ENCODE measurements at places on chromosomes 5 and 9.

- no peak for DNase-seq
Measured at GRCh38 chr5:156155598-156155997, 171.4 kb upstream of the SGCD start.

GRCh38 chr9:34097865-34098264 lies 28.6 kb downstream of the DCAF12 start:
- DNase-seq, result no peak

- DNase-seq, result no peak
Measured at GRCh38 chr9:92402826-92403745, 1.3 kb downstream of the OGN start.

DNA sequence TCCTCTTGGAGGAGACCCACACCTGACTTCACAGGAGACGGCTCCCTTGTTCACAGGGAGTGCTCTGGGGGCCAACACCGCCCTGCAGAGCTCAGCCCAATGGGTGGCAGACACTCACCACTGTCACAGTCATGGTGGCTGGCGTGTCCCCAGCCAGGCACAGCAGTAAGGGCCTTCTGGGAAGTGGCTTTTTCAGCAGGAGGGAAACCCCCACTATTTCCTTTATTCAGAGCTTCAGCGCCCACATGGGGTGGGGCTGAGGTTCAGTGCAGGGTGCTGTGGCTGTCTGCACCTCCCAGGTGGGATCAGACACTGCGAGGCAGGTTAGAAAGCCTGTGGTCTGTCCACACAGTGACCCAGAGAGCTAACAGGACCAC lies 3.6 kb upstream of the SNAPC4 start:
- DNase-seq, result no peak
